ENCODE measurements at places on chromosomes 11 and 22.
A peak's percentile ranks its signal among the peaks of the same experiment; 100 is the strongest.

GRCh38 chr11:75574698-75575602, 12.9 kb downstream of the SERPINH1 start:
- no peak for DNase-seq

GRCh38 chr11:113849713-113850112, 25.7 kb downstream of the USP28 start:
- no peak for DNase-seq

- peak; percentile 18 for DNase-seq
Measured at GRCh38 chr11:126354631-126355323, 709 bp upstream of the ST3GAL4 start.

DNA sequence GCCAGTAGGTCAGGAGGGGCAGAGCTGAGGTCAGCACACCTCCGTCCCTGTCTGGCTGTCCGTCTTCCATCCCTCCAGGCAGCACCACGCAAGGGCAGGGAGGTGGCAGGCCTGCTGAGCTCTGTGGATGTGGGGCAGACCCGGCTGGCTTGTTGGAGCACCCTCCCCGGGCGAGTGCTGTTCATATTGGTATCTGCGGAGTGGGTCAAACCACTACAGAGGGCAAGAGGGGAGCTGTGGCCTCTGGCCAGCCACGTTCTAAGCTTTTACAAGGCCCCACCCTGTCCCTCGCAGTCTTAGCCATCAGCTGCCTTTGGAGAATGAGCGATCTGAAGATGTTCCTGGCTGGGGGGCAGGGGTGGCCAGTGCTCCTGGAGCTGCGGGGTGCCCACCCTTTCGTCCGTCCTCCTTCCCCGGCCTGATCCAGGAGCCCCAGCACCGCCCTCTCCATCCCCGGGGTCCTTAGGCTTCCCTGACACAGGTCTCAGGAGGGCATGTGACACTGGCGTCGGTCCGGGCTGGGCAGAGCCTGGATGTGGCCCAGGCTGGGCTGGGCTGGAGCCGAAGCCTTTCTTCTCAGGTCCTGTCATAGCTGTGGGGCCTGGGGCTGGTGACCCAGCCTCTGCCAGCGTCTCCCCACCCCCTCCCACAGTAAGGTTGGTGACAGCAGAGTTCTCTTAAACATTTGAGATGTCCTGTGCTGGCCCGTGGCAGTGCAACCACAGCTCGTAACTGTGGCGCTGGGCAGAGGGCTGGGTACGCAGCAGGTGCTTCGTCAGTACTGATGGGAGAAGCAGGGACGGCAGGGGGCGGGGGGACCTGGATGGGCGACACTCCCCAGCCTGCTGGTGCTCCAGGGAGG, 31.7 kb upstream of the GRAMD4 start:
- no peak for DNase-seq

DNA sequence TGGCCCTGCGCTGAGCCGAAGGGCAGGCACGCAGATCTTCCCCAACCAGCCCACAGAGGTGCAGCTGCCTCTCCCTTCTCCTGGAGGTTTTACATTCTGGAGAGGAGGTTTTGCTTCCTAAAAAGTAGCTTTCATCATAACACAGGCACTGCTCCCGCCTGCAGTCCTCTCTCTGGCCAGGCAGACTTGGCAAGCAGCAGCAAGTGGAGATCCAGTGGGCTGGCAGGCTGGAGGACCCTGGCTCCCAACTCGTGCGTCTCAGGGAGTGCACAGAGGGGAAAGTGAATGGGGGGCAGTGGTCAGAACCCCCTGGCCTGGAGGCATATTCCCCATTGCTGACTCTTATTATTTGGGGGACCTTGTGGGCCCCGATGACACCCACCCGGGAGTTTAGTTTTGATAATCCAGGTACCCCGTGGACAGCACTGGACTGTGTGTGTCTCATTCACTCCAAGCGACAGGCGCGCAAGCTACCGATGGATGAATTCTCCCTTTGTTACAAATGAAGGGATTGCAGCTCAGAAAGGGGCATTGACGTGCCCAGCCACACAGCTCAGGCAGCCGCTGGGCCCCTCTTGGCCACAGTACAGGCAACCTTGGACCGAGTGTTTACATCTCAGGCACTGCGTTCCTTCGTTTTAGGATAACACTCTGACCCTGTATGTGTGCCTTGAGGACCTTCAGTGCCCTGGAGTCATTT, 1223.9 kb downstream of the BRD1 start:
- no peak for DNase-seq

- DNase-seq = no peak
Measured at GRCh38 chr11:114260077-114260476, 36.1 kb upstream of the NNMT start.

GRCh38 chr11:9060700-9061111, 30.7 kb downstream of the SCUBE2 start:
- peak; percentile 21 for DNase-seq

DNA sequence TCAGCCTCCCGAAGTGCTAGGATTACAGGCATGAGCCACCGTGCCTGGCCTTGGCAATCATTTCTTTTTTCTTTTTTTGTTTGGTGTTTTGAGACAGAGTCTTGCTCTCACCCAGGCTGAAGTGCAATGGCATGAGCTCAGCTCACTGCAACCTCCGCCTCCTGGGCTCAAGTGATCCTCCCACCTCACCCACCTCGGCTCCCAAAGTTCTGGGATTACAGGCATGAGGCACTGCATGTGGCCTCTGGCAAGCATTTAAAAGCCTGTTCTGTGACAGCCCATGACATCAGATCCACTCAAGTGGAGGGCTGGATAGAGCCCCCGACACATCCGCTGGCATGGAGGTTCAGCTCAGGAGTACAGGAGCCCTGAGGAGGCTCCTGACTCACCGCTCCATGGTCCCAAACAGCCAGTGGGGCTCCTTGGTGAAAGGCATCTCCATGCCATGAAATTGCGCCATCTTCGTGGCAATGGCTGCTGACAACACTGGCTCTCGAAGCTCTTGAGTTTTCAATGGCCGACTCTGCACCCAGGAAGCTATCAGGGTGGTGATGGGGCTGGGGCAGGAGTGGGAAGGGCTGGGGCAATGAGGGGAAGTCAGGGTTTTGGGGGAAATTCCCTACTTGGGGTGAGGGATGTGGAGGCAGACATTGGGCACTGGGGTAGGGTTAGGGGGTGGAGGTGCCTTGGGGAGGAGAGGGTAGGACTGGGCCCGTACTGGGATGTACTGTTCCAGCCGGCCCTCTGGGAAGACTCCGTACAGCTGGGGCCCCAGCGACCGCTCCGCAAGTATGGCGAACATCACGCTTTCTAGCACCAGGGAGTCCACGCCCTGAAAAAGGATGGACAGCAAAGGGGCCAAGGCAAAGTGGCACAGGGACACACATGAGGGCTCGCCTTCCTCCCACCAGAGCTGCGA, 1.4 kb downstream of the CHKB start:
- peak; percentile 28 for DNase-seq

- no peak for DNase-seq
Measured at GRCh38 chr11:35237351-35237750, 98.4 kb downstream of the CD44 start.

GRCh38 chr11:76823481-76824028, 37.2 kb upstream of the ACER3 start:
- no peak for DNase-seq

Data from natural killer cell (primary cell).